CD4-positive, alpha-beta T cell treated with Interleukin-6 for 4 hours (primary cell): ENCODE measurements at places on chromosomes 7 and 10.

GRCh38 chr10:6049031-6049400 is 13.2 kb downstream of the IL2RA start:
- no peak for DNase-seq

- DNase-seq, result no peak
Observed at GRCh38 chr7:136256491-136256890, 279.3 kb upstream of the MTPN start.

GRCh38 chr7:130358471-130358870 is 13.9 kb downstream of the CPA5 start:
- no peak for DNase-seq

- DNase-seq, result no peak
Observed at GRCh38 chr10:37734971-37735370, 122.4 kb downstream of the ZNF248 start.

GRCh38 chr7:144011458-144012230 is 11.5 kb downstream of the OR6B1 start:
- no peak for DNase-seq

GRCh38 chr10:103500481-103500880 is 7.0 kb downstream of the NEURL1 start:
- DNase-seq, result no peak

- no peak for DNase-seq
Observed at GRCh38 chr10:3907514-3907913, 122.5 kb upstream of the KLF6 start.

- no peak for DNase-seq
Observed at GRCh38 chr7:68394131-68394530, 1204.1 kb upstream of the AUTS2 start.

GRCh38 chr10:23291551-23292334 is 52.9 kb downstream of the C10orf67 start:
- DNase-seq, result no peak

GRCh38 chr7:88169717-88170320 is 50.0 kb downstream of the SRI start:
- no peak for DNase-seq

- no peak for DNase-seq
Observed at GRCh38 chr10:26969145-26969926, 108.6 kb upstream of the ABI1 start.

DNA sequence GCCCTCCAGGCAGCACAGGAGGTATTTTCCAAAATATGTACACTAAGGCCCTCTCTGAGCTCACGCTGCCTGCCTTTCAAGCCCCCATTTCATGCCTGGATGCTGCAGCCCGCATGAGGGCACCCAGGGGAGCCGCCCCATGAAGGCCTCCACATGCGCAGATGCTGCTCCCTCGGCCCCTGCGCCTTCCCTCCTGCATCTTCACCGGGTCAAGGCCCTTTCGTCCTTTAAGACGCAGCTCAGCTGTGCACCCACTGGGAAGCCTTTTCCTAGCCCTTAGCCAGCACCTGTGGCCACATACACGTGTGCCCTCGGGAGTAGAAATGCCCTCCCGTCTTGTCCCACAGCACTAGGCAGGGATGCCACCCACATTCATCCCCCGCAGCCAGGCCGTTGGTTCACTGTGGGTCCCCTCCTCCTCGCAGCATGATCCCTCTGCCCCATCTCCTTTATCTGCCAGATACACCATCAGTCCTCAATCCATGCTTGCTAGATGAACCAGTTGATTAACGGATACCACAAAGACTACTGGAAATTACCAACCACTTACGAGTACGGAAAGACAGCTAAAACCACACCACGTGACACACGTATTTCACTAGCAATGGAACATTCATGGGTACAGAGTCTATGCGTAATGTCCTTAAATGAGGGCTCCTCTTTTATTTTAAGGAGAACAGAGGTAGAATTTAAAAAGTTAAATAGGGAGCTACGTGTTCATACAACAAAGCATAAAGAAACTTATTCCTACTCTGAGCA is 278.0 kb downstream of the TNS3 start:
- no peak for DNase-seq

DNA sequence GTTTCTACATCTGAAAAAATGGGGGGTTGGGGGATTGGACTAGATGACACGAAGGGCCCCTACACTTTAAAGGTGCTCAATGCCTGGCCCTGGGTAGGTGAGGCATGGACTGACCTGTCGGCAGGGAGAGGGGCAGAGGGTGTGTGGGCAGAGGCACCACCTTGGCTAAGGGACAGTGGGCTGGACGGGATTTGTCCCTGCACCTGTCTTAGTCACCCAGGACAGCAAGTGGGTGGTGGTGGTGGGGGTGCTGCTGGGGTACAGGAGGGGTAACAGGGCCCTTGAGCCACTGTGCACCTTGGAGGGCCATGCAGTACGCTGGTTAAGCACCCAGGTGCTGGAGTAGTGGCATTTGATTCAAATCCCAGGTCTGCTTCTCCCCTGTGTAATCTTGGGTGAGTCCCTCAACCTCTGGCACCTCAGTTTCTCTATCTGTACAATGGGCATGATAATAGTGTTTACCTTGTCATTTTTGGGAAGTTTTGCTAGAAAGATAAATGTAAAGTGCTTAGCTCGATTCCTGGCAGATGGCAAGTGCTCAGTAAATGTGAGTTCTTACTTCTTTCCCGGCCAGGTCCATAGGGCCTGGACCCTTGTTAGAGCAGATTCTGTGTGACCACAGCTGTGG is 18.1 kb upstream of the SFRP5 start:
- DNase-seq, result no peak

DNA sequence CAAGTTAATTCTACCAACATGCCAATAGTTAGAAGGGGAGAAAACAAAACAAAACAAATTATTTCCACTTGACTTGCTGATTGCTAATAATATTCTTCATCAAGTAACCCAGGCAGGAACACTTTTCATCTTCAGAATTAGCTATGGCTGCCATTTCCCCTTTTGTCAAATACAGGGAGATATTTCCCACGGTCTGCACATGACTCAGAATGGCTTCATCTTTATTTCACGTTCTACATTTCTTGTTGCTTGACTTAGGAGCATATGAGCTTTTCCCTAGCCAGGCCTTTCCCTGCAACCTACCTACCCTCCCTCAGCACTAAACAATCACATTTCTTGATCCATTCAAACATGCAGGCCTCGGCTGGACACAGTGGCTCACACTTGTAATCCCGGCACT is 6.5 kb downstream of the CPVL start:
- DNase-seq, result no peak

GRCh38 chr7:155530601-155531000 is 15.8 kb downstream of the CNPY1 start:
- no peak for DNase-seq

DNA sequence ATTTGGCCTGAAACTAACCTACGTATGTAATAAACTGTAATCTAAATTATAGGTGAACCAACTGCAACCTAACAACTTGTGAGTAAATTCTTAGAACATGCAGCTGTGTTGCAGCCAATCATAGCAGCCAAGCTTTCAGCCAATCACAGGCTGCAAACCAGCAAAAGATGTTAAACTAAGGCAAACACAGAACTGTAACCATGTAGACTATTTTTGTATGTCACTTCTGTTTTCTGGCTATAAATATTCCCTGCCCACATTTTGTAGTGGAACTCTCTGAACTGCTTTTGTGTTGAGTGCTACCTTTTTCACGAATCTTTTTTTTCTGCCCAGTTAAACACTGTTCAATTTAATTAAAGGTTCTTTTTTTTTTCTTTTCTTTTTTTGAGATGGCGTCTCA is 28.2 kb upstream of the ZPBP start:
- DNase-seq, result no peak

DNA sequence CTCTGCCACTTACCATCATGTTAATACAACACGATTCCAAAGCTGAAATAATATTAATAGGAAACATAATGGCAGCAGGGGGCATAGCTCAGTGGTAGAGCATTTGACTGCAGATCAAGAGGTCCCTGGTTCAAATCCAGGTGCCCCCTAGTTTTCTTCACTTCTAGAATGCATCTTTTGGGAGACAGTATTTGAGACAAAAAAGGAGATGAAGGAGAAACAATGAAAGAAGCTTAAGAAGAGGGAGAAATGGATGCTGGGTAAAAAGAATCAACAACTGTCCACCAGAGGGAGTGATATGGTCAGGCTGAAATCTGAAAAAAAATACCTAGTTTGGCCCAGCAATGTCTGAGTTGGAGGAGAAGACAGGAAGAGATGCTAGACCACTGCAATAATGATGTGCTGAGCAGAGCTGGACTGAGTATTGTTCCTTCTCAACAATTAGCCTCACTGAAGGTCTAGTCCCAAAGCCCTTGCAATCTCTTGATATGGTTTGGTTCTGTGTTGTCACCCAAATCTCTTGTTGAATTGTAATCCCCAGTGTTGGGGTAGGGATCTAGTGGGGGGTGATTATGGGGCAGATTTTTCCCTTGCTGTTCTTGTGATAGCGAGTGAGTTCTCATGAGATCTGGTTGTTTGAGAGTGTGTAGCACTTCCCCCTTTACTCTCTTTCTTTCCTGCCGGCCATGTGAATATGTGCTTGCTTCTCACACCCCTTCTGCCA is 48.3 kb downstream of the ZNF783 start:
- DNase-seq, result no peak

DNA sequence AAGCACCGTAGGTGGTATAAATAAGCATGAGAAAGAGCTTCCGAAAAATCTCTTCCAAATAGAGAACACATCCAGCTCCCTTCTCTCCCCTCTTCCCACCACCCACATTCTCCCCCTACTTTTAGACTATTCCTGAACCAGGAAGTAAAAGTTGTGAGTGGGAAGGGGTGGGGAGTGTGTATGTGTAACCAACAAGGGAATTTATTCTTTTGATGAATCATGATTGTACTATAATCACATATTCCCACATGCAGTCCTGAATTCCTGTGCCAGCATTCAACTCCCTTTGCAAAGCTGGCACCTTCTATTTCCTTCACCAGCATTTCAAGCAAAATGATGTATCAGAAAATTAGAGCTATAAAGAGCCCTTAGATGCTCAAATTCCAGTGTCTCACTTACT is 230.6 kb upstream of the CHRM2 start:
- no peak for DNase-seq

DNA sequence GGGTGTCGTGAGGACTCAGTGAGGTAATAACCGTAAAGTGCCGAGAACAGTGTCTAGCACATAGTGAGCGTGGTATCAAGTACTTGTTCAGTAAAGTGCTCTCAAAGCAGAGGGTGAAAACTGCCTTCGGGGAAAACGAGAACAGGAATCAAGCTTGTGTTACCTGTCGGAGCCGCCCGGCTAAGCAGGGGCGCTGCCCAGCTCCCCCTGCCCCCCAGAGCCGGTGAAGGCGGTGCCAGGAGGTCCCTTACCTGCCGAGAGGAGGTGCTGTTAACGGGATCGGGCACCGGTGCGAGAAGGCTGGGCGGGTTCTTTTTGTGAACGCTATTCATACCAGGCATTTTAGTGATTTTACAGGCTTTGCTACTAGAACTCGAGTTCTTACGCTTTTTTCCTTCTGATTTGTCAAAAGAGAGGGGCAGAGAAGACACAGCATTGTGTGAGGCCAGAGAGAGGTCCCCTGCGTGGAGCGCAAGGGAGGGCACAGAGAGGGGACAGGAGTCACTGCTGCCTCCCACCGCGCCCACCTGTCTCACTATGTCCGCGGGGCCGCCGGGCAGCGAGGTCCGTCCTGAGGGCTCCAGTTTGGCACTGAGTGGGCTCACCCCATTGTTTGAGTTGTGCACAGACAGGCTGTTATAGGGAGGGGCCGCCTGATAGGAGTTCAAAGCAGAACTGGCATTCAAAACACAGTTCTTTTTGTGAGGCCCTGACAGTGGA is 32.5 kb upstream of the EFCAB10 start:
- no peak for DNase-seq

DNA sequence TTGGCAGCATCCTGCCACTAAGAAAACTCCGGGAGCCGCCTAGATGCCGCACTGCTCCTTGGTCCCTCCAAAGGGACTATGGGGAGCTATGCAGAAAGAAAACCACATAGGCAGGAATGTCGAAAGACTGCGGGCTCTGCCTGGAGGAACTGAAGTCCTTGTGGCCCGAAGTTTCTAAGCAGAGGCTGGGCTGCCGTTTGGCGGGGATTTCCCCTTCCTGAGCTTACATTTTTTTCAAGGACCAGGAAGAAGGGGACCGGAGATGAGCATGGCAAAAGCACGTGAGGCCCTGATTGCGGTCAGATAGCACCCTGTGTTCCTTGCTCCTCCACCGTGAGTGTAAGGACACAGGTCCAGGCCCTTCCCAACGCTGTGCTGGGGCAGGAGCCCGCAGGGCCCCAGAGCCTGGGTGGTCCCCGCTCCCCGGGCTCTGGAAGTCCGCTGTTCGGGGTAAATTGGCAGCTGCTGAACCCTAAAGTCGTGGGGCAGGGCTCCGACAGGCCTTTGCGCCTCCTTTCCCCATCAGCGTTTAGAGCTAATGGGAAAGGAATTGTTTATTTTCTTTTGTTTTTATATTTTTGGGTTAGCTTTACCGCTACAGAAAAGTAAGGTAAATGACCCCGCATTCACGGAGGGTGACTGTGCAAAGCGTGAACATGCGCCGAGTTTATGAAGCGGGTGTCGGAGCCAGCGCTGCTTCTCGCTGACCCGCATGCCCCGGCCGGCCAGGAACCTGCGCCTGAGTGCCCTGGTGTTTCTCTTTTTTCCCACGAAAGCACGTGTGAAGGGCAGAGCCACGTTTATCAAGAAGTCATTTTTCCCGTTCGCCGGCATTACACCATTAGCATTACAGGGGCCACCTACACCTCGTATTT is 356.5 kb upstream of the ZNF32 start:
- DNase-seq, result no peak

- DNase-seq, result no peak
Observed at GRCh38 chr10:43453266-43453831, 16.4 kb downstream of the ZNF487 start.

DNA sequence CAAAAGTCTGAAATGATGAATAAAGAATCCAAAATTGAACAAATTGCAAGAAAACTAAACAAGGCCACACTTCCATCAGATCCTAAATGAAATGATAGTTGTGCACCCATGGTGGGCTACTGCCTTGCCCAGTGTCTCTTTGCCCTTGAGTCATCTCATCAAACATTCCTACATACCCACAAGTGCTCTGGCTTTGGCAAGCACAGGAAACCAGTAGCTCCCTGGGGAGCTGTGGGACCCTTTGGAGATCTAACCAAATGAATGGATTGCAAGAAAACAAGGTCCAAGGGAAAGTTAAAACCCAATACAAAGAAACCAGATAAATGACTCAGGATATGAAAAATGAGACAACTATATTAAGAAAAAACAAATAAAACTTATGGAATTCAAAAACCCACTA is 129.8 kb upstream of the TMEM229A start:
- no peak for DNase-seq

- DNase-seq, result peak; percentile 9
Observed at GRCh38 chr10:89392974-89393373, 551 bp downstream of the IFIT1 start.
